ENCODE measurements at places on chromosomes 7 and 10. TPM values are rescaled to one million over a fixed set of nuclear protein-coding genes. Genes with fewer than 3 reads are reported as not detected.

The NUTM2B gene
- total RNA-seq, result 0.92 TPM

DNA sequence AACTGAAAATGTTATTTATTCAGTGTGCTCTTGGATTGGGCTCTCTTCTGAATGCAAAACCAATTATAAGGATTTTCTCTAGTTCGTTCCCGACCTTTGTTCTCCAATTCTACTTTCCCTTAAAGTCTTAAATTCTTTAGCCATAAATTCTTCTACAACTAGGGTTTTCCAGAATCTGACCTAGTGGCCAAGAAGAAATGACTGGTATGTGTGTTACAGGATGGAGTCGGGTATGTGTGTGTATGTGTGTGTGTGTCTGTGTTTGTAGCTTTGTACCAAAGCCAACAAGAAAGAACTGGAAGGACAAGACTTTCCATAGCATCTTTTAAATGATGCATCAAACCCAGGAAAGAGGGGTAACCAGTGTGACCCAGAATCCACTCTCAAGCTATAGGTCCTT is 25.8 kb upstream of the LEP start:
- no peak for DNase-seq

The CYP3A7 gene
- total RNA-seq, result not detected

DNA sequence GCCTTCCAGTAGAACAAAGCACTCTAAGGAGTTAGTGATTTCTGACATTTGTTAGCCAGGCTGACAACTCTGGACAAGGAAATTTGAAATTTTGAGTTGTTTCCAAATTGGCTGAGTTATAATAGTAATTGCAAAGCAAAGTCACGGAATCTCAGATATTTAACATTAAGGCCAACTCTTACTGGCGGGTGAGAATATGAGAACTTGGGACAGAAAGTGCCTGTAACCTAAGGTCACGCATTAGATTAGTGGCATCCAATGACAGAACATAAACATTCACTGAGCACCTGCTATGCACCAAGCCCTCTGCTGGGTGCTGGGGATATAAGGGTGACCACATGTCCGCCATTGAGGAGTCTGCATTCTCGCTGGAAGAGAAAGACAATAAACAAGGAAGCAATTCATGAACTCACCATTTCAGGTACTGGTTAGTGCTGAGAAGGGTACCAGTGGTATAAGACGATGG is 45.5 kb upstream of the CHST15 start:
- DNase-seq, result no peak

DNA sequence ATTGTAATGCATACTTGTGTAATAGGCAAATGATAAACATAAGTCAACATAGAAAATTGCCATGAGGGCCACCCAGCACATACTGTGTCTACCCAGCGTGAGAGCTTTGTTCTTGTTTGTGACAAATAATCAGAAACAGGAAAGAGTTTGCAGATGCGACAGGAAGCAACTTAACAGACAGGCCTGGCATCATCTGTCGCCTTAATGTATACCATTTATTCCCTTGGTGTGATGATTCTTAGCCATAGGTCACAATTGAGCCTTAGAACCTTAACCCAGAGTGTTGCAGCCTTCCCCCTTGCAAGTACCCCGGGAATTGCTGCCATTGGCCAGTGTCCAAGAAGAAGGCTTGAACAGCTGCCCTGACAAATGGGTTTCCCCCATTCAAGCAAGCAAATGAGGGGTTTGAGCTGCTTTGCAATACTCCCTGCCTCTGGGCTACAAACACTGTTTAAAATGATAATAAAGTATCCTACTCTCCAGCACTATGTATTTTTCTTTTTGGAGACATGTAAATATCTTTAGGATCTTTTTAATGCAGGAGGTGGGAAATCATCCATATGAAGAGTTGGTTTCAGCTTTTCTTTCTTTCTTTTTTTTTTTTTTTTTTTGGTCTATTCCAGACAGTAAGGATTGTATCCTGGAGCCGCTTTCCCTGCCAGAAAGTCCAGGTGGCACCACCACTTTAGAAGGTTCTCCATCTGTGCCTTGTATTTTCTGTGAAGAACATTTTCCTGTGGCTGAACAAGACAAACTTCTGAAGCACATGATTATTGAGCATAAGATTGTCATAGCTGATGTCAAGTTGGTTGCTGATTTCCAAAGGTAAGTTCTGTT is 80.0 kb downstream of the ZNF277 start:
- DNase-seq, result no peak

The CFAP43 gene
- 0.89 TPM for total RNA-seq

DNA sequence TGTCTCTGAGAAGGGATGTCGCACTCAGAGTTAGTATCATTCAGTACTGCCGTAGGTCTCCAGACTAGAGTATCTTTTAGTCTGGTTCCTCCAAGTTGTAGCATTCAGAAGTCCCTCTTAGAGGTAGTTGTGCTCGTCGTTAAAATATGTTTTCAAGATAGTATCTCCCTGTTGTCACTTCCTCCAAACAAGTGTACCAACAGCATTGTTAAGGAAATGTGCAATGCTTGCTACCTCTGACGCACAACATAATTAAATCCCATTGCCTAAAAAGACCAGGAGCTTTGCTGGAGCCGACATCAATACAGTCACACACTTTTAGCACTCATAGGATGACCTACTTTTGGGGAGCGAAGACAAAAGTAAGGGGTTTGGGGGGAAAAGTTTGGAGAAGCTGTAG is 80.0 kb upstream of the STK17A start:
- no peak for DNase-seq

The SMO gene
- total RNA-seq, result 9.0 TPM

GRCh38 chr7:43926798-43927123 is 525 bp downstream of the UBE2D4 start:
- no peak for DNase-seq

The SUPV3L1 gene
- 23.3 TPM for total RNA-seq

DNA sequence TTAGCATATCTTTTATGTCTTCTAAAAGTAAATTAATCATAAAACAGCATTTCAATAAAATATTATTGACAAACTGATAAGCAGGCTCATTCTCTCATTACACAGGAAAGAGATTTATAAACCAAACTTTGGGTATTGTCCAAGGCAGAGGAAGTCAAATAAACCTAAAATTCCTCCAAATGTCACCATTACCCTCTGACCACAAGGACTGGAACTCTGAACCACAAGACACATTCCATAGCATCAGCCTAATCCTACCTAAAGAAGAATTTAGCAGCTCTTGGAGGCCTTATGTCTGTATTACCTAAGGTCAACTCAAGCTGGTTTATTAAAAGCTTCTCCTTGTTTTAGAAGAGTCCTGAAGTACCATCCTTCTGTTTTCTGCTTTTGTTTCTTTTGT is 82.4 kb upstream of the SLC13A1 start:
- DNase-seq, result no peak

The NME8 gene
- total RNA-seq, result not detected

Measured in MG63 (cell line).